ENCODE measurements at places on chromosomes 3 and 15.

DNA sequence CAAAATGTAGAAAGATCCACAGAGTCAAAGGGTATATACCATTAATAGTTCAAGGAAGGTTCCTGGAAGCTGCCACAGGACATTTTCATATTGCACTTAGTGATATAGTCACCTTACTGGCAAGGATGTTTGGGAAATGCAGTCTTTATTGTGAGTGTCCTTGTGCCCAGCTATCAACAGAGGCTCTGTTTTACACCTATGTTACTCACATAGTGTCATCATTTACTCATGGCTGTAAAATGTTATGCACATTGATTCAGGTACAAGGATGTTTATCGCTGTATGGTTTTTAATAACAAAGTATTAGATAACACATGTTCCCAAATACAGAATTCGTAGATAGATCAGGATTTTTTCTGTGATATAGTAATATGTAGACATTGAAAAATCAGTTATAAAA lies 50.9 kb downstream of the ZPLD1 start:
- DNase-seq: no peak

DNA sequence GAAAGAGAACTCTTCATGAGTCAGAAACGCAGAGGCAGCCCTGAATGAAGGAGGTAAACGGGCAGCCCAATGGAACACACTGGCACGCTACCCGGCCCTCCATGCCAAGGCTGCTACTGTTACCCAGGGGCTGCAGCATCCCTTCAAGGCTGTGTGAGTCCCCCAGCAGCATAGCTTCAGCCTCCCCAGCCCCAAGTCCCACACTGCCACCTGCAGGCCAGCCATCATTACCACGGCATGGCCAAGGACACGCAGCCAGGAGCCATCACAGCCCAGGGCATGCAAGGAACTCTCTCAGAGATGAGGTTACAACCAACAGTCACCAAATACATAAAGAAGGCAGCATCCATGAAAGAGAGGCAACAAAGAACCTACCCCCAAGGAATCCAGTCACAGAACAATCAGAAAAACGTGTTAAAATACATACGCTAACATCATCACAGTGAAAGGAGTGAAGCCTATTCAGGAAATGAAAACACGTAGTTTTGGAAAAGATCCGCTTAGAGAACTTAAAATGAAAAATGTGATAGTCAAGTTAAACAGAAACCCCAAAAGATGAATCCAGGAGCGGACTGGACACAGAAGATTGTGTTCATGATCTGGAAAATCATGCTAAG lies 22.4 kb downstream of the PLA2G4F start:
- no peak for DNase-seq

GRCh38 chr3:42826141-42826540 lies 16.9 kb downstream of the ACKR2 start:
- no peak for DNase-seq

GRCh38 chr3:159857840-159858239 lies 130.8 kb upstream of the IL12A start:
- no peak for DNase-seq

GRCh38 chr15:82554351-82554750 lies 14.1 kb upstream of the RPS17 start:
- DNase-seq: no peak

DNA sequence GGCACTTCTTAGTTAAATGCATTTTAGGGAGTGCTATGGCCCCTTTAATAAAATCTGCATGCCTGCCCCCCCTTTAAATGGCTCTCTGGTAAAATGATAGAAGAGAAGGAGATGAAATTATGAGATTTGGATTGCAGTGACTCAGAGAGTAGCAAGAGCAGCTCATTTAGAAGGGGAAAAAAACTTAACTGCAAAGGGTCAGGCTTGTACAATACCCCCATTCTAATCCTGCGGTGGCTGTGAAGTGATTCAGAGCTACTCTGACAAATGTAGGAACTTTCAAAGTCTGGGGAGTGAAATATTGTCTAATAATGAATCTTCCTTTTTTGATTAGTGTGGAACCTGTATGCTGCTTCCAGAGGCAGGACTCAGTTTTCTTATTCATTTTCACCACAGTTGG lies 44.1 kb upstream of the TBC1D23 start:
- no peak for DNase-seq

DNA sequence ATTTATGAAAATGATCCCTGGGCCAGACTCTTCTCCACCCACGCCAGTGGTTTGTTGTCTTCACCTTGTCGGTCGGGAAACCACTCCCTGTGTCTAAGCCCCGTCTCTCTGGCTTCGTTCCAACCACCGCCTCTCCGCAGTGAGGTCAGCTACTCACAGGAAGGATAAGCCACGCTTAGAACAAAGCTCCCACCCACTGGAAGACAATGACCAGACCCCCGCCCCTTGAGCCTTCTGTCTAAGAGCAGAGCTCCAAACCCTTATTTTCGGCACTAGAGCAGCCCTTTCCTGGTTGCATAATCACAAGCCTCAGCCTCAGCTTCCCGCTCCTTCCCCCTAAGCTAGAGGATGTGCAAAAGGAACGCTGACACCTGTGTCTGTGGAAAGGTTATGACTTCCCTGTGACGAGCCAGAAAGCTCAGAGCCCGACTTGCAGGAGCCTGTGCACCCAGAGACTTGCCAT lies 114.9 kb upstream of the MEF2A start:
- peak; percentile 76 for DNase-seq

GRCh38 chr3:70755526-70755925 lies 443.1 kb upstream of the MDFIC2 start:
- no peak for DNase-seq

GRCh38 chr3:95272781-95273180 lies 1209.9 kb downstream of the NSUN3 start:
- DNase-seq: no peak

GRCh38 chr3:43816372-43816771 lies 125.6 kb downstream of the ABHD5 start:
- no peak for DNase-seq

- DNase-seq: no peak
These were observed 2.2 kb downstream of the POLG start for GRCh38 chr15:89332446-89332845.

DNA sequence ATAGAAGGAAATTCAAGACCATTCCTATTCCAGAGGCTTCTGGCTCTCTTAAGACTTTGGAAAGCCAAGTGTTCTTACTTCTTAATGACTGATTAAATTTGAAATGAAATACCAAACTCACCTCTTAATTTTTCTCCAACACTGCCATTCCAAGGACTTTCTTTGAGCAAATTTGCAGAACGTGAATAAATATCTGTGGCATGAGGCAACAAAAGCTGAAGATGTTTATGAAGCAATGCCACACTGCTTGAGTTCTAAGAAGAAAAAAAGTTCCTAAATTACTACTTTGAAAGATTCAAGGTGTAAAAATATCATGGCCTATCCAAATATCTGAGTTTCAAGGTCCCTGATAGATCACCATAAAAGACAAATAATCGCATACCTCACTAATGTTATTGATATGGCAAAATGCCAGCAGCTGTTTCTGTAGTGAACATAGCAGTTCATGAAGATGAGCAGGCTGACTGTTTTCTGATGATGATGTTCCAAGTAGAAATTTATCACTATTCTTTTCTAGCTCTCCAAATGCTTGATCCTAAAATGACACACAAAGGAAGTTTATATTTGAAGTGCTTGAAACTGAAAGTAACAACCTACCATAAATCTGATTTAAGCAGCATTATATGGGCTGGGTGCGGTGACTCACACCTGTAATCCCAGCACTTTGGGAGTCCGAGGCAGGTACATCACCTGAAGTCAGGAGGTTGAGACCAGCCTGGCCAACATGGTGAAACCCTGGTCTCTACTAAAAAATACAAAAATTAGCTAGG lies 104.4 kb downstream of the HERC1 start:
- DNase-seq: no peak

GRCh38 chr3:52793702-52794611 lies 639 bp upstream of the ITIH3 start:
- no peak for DNase-seq

DNA sequence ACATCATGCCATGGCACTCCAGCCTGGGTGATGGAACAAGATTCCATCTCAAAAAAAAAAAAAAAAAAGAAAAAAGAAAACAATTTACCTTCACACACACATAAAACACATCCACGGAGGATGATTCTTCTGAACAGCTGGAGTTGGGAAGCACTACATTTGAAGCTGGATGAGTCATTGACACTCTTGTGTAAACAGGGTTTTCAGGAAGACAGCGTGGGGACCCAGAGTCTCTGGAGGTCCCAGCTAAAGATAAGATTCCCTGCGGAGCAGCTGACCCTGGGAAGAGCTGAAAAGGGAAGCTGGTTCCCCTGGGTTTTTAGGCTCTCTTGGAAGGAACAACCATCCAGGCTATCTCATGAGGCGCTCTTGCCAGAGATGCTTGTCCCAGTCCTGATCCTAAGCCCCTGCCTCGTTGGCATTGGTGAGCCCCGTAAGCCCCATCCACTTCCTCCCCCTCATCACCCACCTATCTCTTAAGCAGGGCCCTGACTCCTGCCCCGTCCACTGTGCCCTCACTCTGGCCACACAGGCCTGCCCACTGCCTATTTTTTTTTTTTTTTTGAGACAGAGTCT lies 32.0 kb upstream of the FURIN start:
- no peak for DNase-seq

GRCh38 chr3:195905970-195906864 lies 2.1 kb downstream of the TNK2 start:
- DNase-seq: no peak

DNA sequence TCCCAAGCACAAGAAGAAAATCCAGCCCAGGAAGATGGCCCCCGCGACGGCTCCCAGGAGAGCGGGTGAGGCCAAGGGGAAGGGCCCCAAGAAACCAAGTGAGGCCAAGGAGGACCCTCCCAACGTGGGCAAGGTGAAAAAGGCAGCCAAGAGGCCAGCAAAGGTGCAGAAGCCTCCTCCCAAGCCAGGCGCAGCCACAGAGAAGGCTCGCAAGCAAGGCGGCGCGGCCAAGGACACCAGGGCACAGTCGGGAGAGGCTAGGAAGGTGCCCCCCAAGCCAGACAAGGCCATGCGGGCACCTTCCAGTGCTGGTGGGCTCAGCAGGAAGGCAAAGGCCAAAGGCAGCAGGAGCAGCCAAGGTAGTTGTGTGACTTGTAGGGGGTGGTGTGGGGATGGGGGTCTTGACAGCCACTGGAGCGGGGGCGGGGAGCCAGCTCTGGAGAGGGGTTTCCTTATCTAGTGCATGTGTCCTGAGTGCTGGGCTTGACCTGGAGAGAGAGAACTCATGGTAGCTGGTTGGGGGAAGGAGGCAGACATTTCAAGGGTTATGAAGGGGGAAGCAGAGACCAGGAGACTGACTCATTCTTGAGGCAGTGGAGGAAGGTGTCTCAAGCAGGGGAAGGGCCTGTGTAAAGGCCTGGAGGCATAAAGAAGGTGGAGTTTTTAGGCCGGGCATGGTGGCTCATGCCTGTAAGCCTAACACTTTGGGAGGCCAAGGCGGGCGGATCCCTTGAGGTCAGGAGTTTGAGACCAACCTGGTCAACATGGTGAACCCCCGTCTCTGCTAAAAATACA lies 6.2 kb downstream of the H1-8 start:
- no peak for DNase-seq

GRCh38 chr15:33941279-33942063 lies 26.8 kb upstream of the CHRM5 start:
- no peak for DNase-seq

DNA sequence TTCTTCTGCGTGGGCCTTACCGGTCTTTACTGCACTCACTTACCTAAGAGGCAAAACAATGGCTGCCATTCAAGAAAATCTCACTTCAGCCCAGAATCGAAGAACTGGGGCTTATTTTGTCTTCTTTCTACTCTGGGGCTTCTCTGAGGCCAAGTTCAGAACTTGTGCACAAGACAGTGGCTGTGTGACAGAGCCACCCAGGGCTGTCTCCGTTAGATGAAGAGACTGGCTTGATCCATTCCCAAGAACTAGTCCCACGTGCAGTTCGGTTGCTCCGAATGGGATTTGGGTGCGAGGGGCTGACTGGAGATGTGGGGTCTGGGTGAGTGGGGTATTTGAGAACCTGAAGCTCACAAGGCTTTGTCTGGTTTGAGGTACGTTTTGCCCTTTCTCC lies 795 bp upstream of the TCF12 start:
- no peak for DNase-seq

DNA sequence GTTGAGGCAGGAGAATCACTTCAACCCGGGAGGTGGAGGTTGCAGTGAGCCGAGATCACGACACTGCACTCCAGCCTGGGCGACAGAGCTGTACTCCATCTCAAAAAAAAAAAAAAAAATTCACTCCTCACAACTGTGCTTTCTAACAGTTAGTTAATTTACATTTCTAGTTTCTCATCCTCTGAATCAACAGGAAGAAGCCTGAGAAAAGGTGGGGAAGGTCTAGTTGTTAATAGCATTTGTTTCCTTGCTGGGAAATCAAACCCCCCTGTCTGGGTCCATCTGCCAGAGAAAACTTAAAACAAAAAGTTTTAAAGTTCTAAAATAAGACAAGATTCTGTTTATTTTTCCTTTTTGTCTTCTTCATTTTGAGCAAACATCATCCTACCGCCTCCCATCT lies 62.3 kb downstream of the TMEM39A start:
- DNase-seq: no peak

GRCh38 chr15:74158855-74159650 lies 14.5 kb upstream of the ISLR start:
- DNase-seq: no peak

DNA sequence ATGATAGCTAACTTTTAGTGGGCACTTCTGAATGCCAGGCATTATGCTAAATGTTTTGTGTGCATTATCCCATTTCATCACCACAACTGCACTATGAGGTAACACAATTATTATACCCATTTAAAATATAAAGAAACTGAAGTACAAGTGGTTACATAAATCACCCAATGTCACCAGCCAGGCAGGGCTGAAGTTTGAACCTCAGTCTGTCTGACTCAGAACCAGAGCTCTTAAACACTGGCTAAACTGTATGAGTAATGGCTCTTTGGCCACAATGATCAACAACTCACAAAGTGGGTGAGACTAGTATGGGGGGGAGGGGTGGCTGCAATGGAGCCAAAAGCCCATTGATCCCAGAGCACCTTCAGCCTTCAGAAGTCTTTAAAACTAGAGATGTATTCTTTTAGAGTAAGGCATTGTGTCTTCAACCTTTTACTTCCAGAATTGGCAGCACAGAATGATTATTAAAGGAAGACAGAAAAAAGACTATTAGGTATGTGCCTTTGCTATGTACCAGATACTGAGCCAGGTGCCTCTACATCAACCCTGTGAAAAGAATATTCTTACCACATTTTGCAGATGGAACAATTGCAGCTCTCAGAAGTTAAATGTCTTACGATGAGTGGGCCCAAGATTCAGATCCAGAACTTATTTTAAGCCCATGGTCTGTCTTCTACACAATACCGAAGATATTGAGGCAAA lies 166.9 kb downstream of the UACA start:
- DNase-seq: no peak

- DNase-seq: no peak
These were observed 21.7 kb downstream of the FBLN2 start for GRCh38 chr3:13570391-13571194.
